ENCODE measurements at places on chromosomes 7 and 10.

DNA sequence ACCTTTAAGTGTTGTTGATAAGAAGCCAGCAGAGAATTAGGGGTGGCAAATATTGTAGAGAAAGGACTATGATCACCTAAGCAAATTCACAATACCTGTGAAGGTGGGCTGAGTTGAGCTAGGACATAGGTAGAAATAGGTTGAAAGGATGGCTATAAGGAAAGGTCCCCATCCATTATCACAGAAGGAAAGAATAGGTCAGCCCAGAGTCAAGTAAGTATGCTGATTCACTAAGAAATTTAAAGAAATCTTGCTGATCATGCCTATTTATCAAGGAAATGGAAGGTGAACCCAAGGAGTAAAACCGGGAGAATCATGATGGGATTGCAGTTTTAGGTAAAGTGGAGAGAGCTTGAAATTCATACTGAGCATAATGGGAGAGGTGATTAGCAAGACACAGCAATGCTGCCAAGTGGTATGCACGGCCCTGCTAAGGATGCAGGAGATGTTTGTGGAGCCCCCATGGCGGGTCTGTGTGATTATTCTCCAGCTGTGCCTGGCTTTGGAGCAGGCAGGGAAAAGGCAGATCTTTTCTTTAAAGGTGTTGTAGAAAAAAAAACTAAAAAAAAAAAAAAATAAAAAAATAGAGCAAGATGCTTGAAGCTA, 399.4 kb downstream of the PLXDC2 start:
- DNase-seq: no peak

GRCh38 chr7:135206941-135207391, 4.4 kb downstream of the WDR91 start:
- DNase-seq: no peak

GRCh38 chr10:79081353-79082034, 12.7 kb downstream of the ZMIZ1 start:
- no peak for DNase-seq

DNA sequence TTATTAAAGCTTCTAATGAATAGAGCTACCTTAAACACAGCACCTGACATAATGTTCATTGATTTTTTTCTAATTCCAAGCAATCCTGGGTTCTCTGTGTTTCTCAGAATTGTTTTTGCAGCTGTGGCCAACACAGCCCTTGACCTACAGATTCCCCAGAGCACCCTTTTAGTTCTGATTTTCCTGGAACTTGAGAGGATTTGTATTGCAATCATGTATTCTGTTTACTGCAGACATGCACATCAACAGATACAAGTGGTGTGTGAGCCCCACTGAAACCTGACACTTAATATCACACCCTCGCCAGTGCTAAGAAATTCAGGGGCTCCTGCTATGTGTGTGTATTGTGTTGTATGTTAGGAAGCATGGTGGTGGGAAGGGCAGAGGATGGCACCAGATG, 344.2 kb upstream of the POM121L12 start:
- no peak for DNase-seq

GRCh38 chr10:117757086-117757720, 214.7 kb downstream of the EMX2 start:
- DNase-seq: no peak

GRCh38 chr7:131371411-131371810, 43.7 kb downstream of the MKLN1 start:
- no peak for DNase-seq

GRCh38 chr7:37642028-37642540, 41.5 kb upstream of the GPR141 start:
- DNase-seq: no peak

GRCh38 chr10:123550675-123551096, 115.5 kb upstream of the GPR26 start:
- DNase-seq: no peak
